ENCODE measurements at places on chromosomes 12 and 14.

GRCh38 chr14:103231376-103232019 is 102.5 kb upstream of the EIF5 start:
- DNase-seq = no peak

- DNase-seq = no peak
These were observed 37.7 kb upstream of the ZNF641 start for GRCh38 chr12:48388460-48388859.

DNA sequence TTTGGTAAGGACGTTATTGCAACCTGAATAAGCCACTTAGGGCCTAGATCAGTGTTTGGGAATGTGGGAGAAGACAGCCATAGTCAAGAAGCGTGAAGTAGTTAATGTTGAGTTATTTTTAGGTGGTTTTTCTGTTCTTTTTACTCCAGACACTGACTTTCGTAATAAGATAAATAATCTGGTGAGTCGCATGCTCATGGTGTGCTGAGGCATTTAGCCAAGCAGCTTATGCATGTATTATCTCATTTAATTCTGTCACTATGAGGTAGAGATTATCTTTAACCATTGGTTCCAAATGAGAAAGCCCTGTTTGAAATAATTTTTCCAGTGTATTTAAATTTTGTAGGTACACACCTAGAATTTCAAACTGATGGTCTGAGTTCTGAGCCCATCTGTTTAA is 67.3 kb downstream of the RCOR1 start:
- DNase-seq = no peak

DNA sequence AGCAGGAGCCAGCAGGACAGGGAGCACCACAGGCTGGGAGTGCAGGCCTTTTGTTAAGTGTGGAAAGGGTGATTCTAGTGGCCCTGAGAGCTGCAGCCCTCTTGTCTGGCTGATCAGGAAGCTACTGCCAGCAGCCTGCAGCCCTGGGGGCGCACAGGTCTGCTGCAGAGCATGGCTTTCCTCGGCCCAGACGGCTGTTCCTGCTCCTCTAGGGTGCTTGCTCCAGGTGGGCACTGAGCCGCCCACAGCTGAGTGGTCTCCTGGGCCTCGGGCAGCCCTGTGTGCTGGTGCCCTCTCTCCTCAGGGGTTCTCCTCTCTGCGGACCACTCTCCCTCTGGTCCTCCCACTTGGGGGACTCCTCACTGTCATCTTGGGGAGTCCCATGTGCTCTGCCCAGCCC is 18.9 kb downstream of the CCDC88C start:
- no peak for DNase-seq

DNA sequence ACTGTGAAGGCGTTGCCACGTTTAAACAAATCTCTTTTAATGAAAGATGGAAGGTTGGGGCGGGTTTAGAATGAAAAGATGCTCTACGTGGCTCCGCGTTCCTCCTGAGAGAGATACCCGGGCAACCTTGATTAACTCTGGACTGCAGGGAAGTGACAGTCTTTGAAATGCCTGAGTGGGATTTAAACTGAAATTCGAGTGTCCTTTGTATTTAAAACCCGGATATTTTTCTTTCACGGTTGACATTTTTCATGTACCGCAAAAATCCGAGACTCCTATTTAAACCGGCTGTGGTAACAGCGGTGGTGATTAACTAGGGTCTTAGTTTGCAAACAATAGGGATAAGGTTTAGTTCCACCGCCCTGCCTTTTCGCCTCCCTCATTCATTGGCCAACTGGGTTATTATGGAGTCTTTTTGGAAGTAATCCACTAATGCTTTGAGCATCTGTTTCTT is 707 bp downstream of the G2E3 start:
- no peak for DNase-seq

DNA sequence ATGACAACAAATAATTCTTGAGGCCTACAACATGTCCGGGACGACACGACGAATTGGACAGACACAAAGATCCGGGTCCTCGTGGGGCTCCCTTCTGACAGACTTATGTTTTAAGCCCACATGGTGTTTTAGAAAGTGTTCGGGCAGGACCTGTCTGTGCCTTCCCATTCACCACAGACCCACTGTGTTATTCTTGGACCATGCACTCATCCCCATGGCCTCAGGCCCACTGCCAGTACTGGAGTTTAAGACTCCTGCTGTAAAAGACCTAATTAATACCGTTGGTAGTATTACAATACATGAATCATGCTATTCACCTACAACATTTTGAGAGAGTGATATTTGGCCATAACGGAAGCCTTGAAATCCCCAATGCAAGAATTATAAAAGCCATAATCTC is 20.0 kb downstream of the SLC15A4 start:
- DNase-seq = no peak

DNA sequence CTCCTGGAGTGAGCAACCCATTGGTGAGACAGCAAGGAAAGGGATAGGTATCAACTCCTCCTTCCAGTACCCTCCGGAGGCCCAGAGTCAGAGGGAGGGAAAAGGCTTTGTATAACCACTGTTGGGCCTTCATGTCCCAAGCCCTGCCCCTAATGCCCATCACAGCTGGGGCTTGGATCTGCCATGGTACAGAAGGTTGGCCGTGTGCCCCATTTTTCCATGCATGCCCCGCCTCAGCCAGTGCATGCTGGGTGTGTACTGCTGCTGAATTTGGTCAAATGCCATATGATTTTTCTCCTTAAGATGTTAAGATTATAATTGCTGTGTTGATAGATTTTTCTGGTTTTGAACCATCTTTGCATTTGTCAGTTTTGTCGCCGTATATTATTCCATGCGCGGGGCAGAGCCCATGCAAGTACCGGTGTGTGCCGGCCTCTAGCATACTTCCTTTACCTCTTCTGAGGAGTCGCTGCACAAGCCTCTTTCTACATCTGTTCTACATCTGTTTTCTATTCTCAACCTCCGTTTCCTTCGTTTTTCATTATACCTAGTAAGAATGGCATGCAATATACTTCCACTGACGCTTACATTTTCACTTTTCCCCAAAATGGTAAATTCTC is 26.6 kb downstream of the PPP2R5C start:
- DNase-seq = no peak

GRCh38 chr12:23349564-23349963 is 599.9 kb downstream of the SOX5 start:
- no peak for DNase-seq

DNA sequence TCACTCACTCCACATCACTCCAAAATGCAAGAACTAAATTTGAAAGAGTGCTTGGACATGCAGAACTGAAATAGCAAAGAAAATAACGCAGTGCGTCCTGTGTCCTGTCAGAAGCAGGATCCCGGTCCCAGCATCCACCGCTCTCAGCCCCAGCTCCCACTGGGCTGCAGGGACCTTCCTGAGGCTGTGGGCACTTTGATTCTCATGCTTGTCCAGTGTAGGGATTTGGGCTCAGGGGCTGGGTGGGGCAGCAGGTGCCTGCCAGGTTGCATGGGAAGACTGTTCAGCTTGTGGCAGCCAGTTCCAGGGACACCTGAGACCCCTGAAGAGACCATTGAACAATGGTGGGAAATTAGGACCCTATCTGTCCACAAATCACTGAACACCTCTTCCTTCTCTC is 140.0 kb upstream of the FKBP4 start:
- no peak for DNase-seq

DNA sequence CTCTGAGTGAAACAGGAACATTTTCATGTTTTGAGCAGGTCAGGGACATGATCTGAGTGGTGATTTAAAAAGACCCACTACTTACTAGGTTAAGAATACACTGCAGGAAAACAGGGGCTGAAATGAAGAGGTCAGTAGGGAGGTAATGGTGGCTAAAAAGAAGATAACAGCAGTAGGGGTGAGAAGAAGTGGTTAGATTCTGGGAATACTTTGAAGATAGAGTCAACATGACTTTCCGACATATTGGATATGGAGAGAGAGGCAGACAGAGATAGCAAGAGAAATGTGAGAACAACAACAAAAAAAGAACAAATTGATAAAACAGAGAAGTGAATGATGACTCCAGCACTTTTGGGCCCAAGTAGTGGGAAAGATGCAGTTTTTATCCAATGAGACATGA is 168.0 kb downstream of the ALX1 start:
- DNase-seq = no peak

DNA sequence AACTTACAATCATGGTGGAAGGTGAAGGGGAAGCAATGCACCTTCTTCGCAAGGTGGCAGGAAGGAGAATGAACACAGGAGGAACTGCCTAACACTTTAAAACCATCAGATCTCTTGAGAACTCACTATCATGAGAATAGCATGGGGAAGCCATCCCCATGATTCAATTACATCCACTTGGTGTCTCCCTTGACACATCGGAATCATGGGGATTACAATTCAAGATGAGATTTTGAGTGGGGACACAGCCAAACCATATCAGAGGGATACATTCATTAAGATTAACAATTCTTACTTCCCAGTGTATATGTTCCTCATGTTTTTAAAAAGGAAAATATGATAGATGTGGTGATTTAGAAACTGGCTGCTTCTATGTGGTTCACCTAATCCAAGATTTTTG is 117.9 kb downstream of the PDE3A start:
- no peak for DNase-seq

DNA sequence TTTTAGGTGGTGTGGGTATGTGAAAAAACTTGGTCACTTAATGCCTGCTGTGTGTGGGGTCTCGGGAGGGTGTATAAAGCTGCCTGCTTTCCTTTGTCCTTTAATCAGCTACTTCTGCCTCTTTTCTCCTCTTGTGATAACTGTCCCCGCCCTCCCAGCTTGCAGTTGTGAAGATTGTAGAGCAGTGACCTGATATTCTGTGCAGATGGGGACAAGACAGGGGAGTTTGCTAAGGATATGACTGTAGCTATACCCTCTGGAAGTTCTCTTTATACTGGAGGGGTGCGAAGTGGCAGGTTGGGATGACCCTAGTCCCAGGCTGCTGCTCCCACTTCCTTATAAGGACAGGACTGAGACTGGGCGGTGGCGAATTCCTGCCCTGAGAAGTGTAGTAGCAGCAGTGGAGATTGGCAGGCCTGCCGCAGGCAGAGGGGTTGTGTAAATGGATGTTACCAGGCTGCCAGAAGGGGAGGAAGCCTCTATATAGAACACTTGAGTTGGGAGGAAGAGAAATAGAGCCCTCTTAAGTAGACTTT is 835 bp downstream of the MYL6 start:
- DNase-seq = no peak

GRCh38 chr14:39431416-39432178 is 636 bp downstream of the FBXO33 start:
- DNase-seq = peak; percentile 16

Measured in stimulated activated CD8-positive, alpha-beta memory T cell treated with anti-CD3 and anti-CD28 coated beads, Interleukin-4, amount 100 ng/mL, for 4 hours (primary cell).